Lung (tissue), 17 donors: ENCODE measurements at places on chromosomes 4 and X. TPM values are rescaled to one million over a fixed set of nuclear protein-coding genes. Genes with fewer than 3 reads are reported as not detected.

MND1 gene
- 0.94 TPM for total RNA-seq

FAM9C gene
- 0.28 TPM for total RNA-seq

KDR gene
- total RNA-seq = 132 TPM

SPATA4 gene
- 3.0 TPM for total RNA-seq

TLR2 gene
- 186 TPM for total RNA-seq
